ENCODE measurements at places on chromosomes 5 and 9.
A peak's percentile ranks its signal among the peaks of the same experiment; 100 is the strongest.

DNA sequence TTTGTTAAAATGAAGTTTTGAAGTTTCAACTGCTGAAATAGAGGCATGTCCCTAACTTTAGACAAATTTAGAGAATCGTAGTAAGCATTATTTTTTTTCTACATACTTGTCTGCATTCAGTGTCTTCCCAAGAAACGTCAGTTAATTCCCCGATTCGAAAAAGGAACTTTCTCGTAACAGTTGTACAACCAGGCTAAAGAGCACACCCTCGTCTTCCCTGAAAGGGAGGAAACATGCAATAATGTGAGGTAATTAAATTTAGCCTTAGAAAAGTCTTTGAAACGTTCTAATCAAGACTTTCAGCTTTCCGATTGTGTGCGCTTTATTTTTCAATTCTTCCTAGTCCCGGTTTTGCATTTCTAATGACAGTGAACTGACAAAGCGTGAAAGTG is 374 bp upstream of the SLC1A3 start:
- DNase-seq = no peak

DNA sequence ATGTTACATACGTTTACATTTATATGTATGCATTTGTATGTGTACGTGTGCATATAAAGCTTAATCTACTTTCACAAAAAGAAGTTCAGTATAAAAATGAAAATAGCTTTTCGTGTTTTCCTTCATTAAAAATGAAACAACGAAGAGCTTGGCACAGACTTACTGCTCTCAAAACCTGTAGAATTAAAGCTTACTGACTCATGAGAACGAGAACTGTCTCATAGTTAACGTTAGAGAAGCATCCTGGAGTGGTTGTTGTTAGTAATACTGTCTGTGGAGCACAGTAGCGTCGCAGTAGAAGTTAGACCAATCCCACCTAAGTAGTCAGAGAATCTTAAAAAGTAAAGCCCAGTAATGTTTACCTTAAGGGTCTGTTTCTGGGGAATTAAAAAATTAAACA is 1.3 kb downstream of the MAT2B start:
- DNase-seq = peak; percentile 55

- DNase-seq = no peak
These were observed 83.7 kb upstream of the SMIM15 start for GRCh38 chr5:61245936-61246335.

GRCh38 chr5:35438786-35439185 is 178.9 kb upstream of the SPEF2 start:
- DNase-seq = no peak
